ENCODE measurements at places on chromosomes 5 and 9. TPM values are rescaled to one million over a fixed set of nuclear protein-coding genes. Genes with fewer than 3 reads are reported as not detected.

FBP1 gene
- not detected for total RNA-seq

- no peak overlapping the region for H3K27ac ChIP-seq
- H3K36me3 ChIP-seq, result no peaks in the 10 kb centered on the region
- no peak for DNase-seq
- H3K4me3 ChIP-seq, result no peak overlapping the region
Observed at GRCh38 chr5:31280210-31280609, 86.7 kb downstream of the CDH6 start.

- DNase-seq, result no peak
- H3K4me1 ChIP-seq, result no peaks in the 10 kb centered on the region
- no peaks in the 10 kb centered on the region for H3K36me3 ChIP-seq
- no peak overlapping the region for H3K27ac ChIP-seq
- no peaks in the 10 kb centered on the region for H3K27me3 ChIP-seq
Observed at GRCh38 chr5:23740029-23740428, 232.6 kb downstream of the PRDM9 start.

DNA sequence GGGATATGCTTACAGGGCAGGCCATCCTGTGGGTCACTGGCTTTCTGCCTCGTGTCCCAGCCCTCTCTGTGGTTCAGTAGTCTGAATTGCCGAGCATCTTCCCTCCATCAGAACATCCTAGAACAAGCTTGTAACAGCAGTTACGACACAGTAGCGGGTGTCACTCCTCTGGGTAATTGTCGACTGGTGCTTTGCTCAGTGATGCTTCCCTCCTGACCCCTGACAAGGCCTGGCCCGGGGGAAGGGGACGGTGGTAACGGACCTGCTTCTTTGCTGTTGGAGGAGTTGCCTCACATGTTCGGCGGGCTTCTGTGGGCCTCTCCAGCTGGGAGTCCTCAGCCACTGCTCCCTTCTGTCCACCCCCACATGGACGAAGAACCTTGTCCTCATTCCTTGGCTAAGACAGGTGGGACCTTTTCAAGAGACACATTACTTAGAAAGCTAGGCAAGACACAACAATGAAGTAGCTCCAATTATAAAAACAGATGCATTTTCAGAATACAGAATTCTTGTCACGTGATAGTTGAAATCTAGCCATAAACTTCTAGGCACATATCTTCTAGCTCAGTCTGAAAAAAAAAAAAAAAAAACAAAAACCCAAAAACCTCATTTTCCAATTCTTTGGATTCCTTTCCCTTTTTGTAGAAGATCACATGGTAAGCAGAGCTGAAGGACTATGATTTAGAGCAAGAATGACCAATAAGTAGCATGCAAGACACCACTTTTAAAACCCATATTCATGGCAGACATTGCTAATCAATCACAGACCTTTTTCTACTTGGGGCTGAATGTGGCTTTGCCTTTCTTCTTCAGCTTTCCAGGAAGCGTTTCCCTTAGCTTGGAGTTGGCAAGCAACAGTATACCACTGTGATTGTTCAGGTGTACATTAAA is 25.0 kb downstream of the HMCN2 start:
- H3K36me3 ChIP-seq, result no peaks in the 10 kb centered on the region
- no peak overlapping the region for H3K27ac ChIP-seq
- H3K4me3 ChIP-seq, result no peak overlapping the region
- H3K4me1 ChIP-seq, result no peaks in the 10 kb centered on the region
- no peak for DNase-seq
- H3K27me3 ChIP-seq, result no peaks in the 10 kb centered on the region

- peak overlapping the region; percentile 73 for H3K27ac ChIP-seq
- peaks cover 67% of the 10 kb centered on the region for H3K4me1 ChIP-seq
- DNase-seq, result no peak
- H3K4me3 ChIP-seq, result peak overlapping the region; percentile 49
Observed at GRCh38 chr5:95861864-95862561, 39.5 kb upstream of the GLRX start.

CENPK gene
- 78.0 TPM for total RNA-seq

DNA sequence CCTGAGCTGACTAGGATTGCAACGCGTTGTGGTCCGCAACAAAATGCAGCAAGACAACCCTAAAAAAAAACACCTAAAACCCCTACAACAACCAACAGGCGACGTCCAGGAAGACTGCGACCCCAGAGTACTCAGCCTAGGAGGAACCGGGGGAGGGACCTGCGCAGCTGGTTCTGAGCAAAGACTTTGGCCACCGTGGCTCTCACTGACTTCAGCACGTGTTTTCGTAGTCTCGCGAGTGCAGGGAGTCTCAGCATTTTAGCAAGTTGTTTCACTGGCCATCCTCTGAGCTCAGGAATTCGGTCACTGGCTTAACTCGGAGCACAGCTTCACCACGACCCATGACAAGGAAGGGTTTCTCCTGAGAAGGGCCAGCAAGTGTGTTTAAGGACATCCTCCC is 8.6 kb upstream of the ZDHHC11 start:
- no peak overlapping the region for H3K27ac ChIP-seq
- no peaks in the 10 kb centered on the region for H3K27me3 ChIP-seq
- DNase-seq, result no peak

DNA sequence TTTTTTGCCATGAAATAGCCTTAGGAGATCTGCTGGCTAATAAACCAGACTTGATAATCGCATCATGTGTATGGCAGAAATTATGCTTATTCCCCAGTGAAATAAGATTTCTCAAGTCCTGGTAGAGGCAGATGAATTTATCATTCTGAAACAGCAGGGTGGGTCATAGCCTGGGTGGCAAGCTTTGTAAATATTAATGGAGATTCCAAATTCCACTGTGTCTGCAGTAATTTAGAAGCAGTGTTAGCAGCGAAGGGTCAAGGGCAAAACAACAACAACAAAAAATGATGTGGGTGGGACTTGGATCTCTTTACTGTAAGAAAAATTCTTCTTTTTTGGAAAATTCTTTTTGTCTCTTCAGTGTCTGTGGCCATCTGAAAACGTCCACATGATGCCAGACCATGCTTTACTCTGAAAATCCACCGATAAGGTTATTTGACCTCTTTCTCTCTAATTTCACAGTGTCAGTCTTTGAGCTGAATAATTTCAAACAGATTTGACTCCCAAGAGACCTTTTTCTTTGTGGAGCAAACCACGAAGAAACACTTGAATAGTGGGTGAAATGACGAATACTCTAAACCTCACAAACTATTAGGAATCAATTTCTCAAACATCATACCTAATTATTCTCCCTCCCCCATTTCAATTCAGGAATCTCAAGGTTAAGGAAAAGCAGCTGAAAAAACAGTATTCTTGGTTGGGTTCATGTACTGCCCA is 106.0 kb upstream of the RPS23 start:
- peaks cover 2% of the 10 kb centered on the region for H3K36me3 ChIP-seq
- no peak overlapping the region for H3K27ac ChIP-seq
- H3K27me3 ChIP-seq, result peaks cover 2% of the 10 kb centered on the region
- no peak overlapping the region for H3K4me3 ChIP-seq

DNA sequence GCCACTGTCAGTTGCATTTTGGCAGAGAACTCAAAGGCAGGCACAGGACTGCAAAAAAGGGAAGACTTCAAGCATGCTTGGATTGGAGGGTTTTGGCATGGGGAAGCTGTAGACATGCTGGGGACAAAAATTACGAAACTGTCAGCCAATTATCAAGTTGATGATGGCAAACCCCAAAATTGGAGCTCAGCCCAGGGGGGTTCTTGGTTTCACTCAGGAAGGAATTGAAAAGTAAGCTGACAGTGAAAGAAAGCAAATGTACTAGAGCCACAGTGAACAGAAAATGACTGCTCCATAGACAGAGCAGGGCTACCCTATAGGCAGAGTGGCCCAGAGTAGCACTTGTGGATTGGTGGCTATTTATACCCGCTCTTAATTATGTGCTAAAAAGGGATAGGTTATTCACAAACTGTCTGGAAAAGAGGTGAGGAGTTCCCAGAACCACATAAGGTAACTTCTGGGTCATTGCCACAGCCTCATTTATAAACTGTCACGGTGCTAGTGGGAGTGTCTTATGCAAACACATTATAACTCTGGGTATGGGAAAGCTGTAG is 14.6 kb upstream of the CFAP95 start:
- H3K4me1 ChIP-seq, result peaks cover 27% of the 10 kb centered on the region
- no peak overlapping the region for H3K27ac ChIP-seq
- no peak overlapping the region for H3K4me3 ChIP-seq
- no peaks in the 10 kb centered on the region for H3K36me3 ChIP-seq
- DNase-seq, result no peak
- H3K27me3 ChIP-seq, result peaks cover 9% of the 10 kb centered on the region

DNA sequence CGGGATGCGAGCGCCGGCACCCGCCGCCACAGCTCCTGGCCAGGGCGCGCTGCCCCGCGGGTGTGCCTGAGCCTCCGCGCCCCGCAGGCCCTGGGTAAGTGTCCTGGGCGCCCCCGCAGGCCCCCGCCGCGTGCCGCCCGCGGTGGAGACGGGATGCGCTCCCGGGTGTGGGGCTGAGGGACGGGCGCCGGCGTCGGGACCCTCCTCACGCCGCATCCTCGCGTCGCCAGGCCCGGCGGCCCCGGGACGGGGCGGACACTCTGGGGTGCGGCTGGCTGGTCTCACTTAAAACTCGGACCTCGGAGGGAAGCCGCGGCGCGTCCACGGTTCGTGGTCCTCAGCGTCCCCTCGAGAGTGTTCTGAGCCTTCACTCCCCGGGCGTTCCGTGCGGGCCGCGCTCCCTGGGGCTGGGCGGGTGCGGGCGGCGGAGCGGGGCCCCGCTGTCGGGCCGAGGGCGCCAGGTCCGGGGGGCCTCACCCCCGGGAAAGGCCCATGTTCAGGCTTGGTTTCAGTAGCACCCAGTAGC is 275 bp downstream of the AHRR start:
- no peak for DNase-seq
- H3K4me3 ChIP-seq, result peak overlapping the region; percentile 76
- H3K27me3 ChIP-seq, result peaks cover 6% of the 10 kb centered on the region
- H3K27ac ChIP-seq, result no peak overlapping the region
- H3K36me3 ChIP-seq, result peaks cover 28% of the 10 kb centered on the region
